ENCODE measurements at places on chromosomes 13 and 19. TPM values are rescaled to one million over a fixed set of nuclear protein-coding genes. Genes with fewer than 3 reads are reported as not detected.

The TMPRSS9 gene
- total RNA-seq = 0.16 TPM

The OSCAR gene
- total RNA-seq = 0.31 TPM

The MBD3L3 gene
- total RNA-seq = not detected

The ELL gene
- 20.1 TPM for total RNA-seq

The C5AR1 gene
- total RNA-seq = 0.58 TPM

The KIR3DL1 gene
- total RNA-seq = not detected

The FCGBP gene
- 3.6 TPM for total RNA-seq

The ZNF471 gene
- 1.1 TPM for total RNA-seq

The KLK15 gene
- total RNA-seq = not detected

The ZNF610 gene
- 6.3 TPM for total RNA-seq

The CTXN1 gene
- 53.1 TPM for total RNA-seq

The LMO7 gene
- 22.3 TPM for total RNA-seq

The URAD gene
- not detected for total RNA-seq

The ARHGEF18 gene
- total RNA-seq = 47.6 TPM

The ZNF682 gene
- 17.4 TPM for total RNA-seq

The HPN gene
- 16.2 TPM for total RNA-seq

The CGB3 gene
- total RNA-seq = not detected

The FBXW9 gene
- 19.4 TPM for total RNA-seq

The ZNF823 gene
- total RNA-seq = 3.0 TPM

The FFAR1 gene
- total RNA-seq = not detected

The PNMA8A gene
- 19.6 TPM for total RNA-seq

The PDX1 gene
- total RNA-seq = not detected

The WDR62 gene
- total RNA-seq = 45.4 TPM

The ZSCAN18 gene
- total RNA-seq = 63.9 TPM

The ZNF112 gene
- total RNA-seq = 4.2 TPM

The SIGLEC9 gene
- not detected for total RNA-seq

The BEST2 gene
- total RNA-seq = 10.4 TPM

The LILRB1 gene
- total RNA-seq = not detected

The UHRF1 gene
- total RNA-seq = 45.7 TPM

The DNAAF3 gene
- 5.6 TPM for total RNA-seq

The COL4A1 gene
- 112 TPM for total RNA-seq

The KLK4 gene
- total RNA-seq = 0.76 TPM

The PBX4 gene
- total RNA-seq = 1.5 TPM

The FCHO1 gene
- 42.3 TPM for total RNA-seq

The CEACAM16 gene
- not detected for total RNA-seq

The ACOD1 gene
- not detected for total RNA-seq

The RNF113B gene
- total RNA-seq = not detected

The RNF225 gene
- total RNA-seq = 0.87 TPM

The GIPC3 gene
- 1.6 TPM for total RNA-seq

The ZC3H13 gene
- total RNA-seq = 25.6 TPM

The LILRB5 gene
- not detected for total RNA-seq

The LGALS16 gene
- total RNA-seq = not detected

The TMEM38A gene
- total RNA-seq = 11.3 TPM

The GSX1 gene
- not detected for total RNA-seq

The RNF17 gene
- not detected for total RNA-seq

The FAM216B gene
- total RNA-seq = not detected

The FGF22 gene
- 2.8 TPM for total RNA-seq

The SLC15A1 gene
- total RNA-seq = 2.4 TPM

The LMTK3 gene
- 5.7 TPM for total RNA-seq
